T-helper 17 cell (primary cell): ENCODE measurements at places on chromosomes 2 and 18.

DNA sequence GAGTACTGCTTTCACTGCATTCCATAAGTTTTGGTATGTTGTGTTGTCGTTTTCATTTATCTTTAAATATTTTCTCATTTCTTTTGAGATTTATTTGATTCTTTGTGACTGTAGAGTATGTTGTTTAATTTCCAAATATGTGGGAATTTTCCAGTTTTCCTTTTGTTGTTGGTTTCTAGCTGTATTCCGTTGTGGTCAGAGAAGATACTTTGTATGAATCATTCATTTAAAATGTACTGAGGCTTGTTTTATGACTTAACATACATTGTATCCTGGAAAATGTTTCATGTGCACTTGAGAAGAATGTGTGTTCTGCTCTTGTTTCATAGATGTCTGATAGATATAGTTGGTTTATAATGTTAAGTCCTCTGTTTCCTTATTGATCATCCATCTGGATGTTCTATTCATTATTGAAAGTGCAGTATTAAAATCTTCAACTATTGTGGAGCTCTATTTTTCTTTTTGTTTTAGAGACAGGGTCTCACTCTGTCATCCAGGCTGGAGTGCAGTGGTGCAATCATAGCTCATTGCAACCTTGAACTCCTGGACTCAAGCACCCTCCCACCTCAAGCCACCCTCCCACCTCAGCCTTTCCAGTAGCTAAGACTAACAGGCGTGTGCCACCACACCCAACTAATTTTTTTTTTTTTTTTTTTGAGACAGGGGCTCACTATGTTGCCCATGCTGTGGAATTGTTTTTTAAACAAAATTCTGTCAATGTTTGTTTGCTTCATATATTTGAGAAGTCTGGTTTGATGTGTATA is 96.8 kb downstream of the TAF4B start:
- DNase-seq, result no peak

- no peak for DNase-seq
Observed at GRCh38 chr18:44848644-44849335, 168.1 kb downstream of the SETBP1 start.

DNA sequence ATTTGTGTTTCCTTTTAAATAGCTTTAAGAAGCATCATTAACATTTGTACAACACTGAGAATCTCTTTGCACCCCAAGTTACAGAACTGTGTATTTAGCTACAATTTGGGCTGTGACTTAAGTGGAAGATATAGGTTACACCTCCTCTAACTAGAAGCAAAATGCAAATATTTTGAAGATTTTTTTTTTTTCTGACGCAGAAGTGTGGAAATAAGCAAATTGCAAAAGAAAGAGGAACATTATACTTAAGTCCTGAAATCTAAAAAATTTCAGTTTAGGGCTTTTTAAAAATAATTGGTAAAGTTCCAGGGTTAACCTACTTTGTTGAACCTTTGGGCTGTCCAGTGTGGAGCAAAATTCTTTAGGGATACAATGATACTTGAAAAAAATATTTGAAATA is 41.4 kb upstream of the RBMS1 start:
- no peak for DNase-seq

- no peak for DNase-seq
Observed at GRCh38 chr2:214575030-214575429, 164.2 kb downstream of the VWC2L start.

- DNase-seq, result no peak
Observed at GRCh38 chr2:205002390-205002789, 457.1 kb downstream of the PARD3B start.

DNA sequence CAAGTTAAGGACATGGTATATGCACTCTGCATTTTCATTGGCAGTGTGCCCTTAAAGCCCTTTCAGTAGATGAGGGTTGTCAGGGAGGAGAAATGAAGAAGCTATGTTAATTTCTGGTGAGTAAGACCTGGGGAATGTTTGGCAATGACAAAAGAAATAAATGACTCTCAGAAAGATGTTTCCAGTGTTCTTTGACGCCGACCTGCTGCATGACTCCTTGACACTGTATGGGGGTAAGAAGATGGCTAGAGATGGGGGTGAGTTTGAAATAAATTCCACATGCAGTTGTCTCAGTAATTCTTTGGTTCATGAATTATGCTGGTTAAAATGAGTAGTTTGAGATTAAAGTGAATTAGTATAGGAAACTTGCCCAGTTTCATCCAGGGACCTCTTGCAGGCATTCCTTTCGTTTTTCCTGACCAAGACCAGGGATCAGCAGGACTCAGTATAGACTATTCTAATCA is 5.9 kb downstream of the CCDC121 start:
- no peak for DNase-seq

DNA sequence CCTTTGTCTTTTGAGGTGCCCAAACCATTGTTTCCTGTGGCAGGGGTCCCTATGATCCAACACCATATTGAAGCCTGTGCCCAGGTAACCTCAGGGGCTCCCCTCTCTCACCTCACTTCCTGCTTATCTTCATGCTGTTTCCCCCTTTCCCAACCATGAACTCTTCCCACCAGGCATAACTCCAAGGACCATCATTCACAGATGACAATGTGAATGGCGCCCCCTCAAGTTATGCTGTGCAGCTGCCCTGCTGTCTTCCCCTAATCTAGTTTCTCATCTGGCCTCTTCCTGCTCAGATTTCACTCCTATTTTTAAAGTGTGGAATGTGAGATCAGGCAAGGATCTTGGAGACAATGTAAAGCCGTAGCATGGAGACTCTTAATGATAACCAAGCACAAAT is 1.4 kb downstream of the GMPPA start:
- DNase-seq, result no peak

DNA sequence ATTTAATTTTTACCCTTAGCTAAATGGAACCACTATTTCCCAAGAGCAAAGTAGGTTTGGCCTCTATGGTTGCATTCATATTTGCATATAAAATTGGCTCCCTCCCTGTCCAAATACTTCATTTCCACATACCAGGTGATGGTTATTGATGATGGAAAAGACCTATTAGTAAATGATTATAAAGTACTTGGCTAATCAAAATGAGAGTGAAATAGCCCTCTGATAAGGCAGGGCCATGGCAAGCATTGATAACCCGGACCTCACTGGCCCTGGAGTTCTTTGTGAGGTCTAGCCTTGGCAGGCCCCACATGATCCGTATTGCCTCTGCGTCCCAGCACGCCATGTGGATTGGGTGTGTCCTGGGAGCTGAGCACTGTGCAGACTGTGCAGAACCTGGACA is 201.1 kb upstream of the GATA6 start:
- no peak for DNase-seq

GRCh38 chr2:224932522-224932921 is 109.7 kb downstream of the DOCK10 start:
- no peak for DNase-seq

DNA sequence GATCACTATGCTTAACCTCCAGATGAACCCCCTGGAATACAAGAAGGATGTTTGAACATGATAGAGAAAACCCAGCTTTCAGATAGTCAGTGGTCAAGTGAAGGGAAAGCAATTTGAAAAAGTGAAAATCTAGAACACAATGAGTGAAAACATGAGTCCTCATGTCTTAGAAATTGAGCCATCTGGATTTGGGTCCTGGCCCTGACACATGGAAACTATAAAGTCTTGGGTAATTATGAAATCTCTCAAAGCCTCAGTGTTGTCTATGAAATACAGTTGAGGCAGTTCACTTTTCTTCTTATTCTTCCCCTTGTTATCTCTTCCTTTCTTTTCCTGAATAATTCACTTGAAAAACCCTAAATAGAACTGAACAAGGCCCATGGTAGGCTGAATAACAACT is 120.6 kb downstream of the EN1 start:
- no peak for DNase-seq

GRCh38 chr2:240302933-240303595 is 132.4 kb upstream of the GPC1 start:
- DNase-seq, result no peak

DNA sequence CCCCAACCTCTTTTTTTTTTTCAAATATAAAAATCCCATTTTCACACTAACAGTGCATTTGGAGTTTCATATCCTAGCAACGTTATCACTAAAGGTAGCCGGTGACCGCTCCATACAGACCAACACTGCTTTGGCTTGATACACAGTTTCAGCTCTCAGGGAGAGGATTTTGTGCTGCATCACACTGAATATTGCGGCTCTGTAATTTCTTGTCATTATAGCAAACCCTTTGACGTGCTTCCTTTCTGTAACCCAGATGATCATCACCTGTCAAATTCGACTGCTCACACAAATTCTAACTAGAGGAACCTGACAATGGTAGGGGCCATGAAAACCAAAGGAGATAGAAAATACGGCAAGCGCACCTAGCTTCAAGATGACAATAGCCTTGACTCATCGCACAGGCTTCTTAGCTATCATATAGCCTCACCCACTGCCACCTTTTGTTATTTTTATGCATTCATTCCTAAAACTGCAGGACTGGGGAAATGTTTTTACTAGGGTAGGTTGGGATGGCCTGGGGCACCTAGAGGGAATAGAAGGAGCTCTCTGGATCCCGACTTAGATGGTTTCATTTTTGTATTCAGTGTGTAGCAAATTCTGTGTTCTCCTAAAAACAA is 582.9 kb upstream of the PIK3C3 start:
- no peak for DNase-seq

DNA sequence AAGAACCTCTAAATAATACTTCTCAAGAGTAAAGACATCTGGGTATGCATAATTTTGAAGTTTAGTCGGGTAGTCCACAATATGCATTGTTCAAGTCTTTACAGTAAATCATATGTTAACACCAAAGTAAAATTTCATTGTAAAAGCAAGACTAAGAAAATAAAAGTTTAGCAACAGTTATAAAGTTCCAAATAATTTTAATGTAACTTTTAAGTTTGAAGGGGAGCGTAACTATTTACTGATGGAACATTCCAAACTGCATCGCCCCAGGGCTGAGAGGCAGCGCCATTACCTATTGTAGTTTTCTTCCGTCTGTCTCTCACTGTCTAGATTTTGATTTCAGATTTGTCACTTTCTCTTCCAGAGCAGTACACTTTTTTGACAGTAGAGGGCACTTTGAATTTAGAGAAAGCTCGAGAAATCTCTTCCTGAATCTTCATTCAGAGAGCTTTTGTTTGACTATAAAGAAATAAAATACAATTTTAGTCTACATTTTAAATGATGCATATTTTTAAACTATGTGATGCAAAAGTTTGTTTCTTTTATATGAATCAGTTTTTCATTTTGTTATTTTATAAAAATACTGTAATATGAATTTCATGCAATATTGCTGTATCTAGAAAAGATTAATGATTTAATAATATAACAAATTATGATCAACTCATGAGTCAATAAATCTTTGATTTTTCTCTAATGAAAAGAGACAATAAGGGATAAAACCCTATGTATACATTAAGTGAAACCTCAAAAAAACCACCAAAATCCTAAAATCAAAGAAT is 389.8 kb downstream of the FIGN start:
- DNase-seq, result no peak

GRCh38 chr2:176080540-176081375 is 3.0 kb downstream of the EVX2 start:
- no peak for DNase-seq

GRCh38 chr2:5691221-5691984 is 781 bp upstream of the SOX11 start:
- no peak for DNase-seq

DNA sequence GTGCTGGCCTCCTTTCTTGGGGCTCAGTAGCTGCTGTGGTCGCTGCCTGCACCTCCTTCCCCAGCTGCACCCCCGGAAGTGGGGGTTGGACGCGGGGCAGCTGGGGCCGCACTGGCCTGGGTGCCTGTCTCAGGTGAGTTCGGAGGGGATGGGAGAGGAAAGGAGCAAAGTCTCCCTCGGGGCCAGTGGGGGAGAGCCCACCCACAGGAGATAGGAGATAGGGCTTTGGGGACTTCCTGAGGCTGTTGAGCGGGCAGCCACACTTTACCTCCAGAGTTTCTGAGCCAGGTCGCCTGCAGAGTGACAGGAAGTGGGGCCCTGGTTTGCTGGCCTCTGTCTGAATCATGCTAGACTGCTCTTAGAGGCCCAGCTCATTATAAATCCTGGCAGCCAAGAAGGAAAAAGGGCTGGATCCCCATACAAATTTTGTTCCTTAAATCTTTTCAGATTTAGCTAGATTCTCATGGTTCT is 8.1 kb downstream of the MBP start:
- peak; percentile 37 for DNase-seq

DNA sequence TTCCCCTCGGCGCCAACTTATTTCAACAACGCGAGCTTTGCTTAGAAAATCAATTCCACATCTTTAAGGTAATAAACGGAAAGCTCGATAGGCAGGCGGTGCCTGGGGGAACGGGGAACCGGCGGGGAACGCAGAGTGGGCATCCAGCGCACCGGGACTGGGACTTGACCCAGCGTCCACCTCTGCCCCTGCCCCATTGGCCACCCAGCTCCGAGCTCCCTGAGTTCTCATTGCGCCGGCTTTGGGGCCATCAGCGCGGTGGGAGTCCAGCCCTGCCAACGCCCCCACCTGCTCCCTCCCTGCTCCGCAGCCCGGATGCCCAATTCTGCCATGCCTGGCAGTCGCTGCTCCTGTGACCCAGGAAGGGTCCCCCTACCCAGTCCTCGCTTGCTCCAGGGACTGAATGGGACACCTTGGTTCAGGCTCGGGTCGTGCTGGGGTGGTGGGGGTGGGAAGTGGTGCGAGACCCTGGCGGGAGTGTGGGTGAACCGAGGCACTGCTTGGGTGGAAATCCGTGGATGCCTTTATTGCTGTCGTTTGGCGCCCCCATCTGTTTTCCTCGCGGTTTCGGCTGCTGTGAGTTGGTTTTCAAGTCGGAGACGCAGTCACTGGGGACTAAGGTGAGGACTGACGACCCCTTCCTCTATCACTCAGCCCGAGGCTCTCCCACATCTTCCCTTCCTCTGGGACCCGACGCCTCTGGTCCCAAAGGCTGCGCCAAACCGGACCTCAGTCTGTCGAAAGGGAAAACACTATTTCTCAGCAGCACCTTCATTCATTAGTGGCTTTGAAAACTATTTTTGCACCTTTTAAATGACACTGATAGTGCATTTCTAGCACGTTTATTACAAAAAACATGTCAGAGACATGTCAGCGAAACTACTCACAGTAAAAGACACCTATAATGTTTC is 2.4 kb upstream of the EVX2 start:
- no peak for DNase-seq

DNA sequence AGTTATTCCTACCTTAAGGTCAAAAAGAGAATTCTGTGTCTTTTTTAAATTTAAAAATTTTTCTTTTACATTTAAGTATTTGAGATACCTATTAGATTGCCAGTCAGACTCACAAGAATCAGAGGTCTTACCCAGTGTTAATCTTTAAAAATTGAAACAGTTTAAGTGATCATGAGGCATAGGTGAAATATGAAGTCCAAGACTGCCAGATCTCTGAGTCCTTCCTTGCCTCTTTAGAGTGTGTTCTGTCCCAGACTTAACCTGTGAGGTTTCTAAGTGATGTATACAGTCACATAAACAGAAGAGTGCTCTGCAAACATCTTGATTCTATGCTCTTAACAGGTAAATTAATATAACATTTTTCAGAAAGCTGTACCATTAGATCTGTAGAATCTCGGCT is 40.6 kb downstream of the ACTR3 start:
- no peak for DNase-seq
